ENCODE measurements at places on chromosomes 6 and 20.

DNA sequence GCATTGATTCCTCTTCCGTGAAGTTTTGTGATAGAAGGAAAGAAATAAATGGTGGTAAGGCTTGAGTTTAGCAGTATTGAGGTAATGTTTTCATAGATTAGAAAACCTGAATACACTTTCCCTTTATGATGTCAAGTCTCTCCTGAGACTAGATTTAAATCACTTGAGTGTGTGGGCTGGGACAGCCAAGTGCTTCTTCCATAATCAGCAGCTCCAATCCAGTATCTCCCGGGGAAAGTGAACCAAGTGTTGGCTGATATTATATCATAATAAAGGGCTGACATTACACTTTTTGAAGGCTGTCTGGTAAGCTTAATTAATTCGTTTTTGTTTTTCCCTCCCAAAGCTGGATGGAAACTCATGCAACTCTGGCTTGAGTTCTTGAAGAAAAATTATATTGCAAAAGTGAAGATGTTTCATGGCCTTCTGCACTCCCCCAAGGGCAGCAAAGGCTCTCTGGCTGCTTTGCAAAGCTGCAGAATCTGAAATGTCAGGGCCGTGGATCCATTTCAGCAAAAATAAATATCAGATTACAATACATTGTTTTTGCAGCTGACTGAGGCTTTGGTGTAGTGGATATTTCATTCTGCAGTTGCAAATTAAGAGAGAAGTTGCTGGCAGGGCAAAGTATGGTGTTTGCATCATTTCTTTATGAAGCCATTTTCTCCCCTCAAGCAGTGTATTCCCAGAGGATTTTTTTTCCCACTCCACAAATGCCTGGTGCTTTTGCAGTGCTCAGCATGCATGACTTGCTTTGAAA is 101.2 kb downstream of the MKKS start:
- DNase-seq, result no peak

- DNase-seq, result no peak
Measured at GRCh38 chr20:9723501-9724202, 115.2 kb downstream of the PAK5 start.

- no peak for DNase-seq
Measured at GRCh38 chr6:18447552-18447951, 60.4 kb downstream of the RNF144B start.

DNA sequence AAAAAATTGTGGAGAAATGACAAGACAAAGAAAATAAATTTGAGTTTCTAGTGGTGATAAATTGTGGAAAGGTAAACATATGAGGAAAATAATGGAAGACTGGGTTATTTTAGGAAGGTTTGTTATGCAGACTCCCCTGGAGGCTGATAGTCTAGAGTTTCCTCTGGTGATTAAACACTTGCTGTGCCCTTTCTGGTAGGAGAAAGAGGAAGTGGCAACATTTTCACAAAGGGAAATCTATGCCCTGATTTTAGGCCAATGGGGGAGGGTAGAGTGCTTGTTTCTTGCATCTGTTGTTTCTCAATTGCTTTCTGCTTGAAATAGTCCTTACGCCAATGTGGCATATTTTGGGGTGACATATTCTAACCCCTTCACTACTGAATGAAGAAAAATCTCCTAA is 129.1 kb upstream of the DOK5 start:
- no peak for DNase-seq

DNA sequence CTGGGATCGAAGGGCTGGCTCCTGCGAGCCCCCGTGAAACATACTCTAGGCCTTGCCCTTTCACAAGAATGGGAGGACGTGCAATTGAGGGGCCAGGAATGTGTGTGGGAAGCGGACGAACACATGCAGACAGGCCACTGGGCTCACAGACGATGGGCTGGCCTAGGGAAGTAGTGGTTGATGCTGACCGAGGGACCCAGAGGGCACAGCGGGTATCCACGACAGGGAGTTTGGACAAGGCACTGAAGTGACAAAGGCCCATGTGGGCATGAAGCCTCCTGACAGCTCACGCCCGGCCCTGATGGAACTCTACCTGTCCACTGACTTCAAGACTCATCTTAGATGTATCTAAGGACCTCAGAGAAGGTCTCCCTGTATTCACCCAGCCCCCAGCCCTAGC is 52.2 kb downstream of the MYH7B start:
- no peak for DNase-seq
